ENCODE measurements at places on chromosomes 2 and 18. TPM values are rescaled to one million over a fixed set of nuclear protein-coding genes. Genes with fewer than 3 reads are reported as not detected.
A peak's percentile ranks its signal among the peaks of the same experiment; 100 is the strongest.

GKN1 gene
- not detected for polyA plus RNA-seq

GPR45 gene
- not detected for polyA plus RNA-seq

DNA sequence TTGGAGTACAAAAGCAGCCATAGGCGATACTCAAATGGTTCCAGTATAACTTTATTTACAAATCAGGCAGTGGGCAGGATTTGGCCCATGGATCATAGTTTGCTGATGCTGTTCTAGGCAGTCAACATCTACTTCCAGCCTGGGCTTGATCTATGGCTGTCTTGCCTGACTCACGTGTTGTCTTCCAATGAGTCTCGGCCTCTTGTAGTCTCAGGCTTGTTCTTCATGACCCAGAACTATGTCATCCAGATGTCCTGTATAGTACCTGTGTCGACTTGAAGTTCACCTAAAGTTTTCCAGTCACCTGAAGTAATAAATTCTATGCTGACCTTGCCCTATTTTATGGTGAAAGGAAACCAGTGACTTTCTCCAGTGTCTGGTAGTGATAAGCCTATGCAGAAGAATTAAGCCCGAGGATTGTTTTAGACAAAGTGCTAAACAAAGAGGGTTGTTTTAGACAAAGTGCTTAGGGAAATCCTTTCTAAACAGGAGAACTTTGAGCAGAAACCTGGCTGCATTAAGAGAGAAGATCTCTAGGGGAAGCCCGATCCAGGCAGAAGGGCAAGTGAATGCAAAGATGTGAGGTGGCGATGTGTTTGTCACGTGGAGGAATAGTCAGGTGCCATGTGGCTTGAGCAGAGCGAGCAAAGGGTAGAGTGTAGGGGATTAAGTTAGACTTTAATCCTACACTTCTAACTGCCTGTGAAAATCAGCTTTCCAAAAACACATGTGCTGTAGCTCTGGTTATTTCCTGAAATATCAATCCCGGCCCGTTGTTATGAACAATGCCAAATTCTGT, 8.5 kb upstream of the THNSL2 start:
- DNase-seq = no peak

HOXD12 gene
- not detected for polyA plus RNA-seq

ANKRD62 gene
- polyA plus RNA-seq = 0.12 TPM

GRCh38 chr2:210592726-210593125, 36.3 kb downstream of the CPS1 start:
- DNase-seq = no peak

- DNase-seq = no peak
Measured at GRCh38 chr2:191701696-191702095, 23.8 kb downstream of the NABP1 start.

DNA sequence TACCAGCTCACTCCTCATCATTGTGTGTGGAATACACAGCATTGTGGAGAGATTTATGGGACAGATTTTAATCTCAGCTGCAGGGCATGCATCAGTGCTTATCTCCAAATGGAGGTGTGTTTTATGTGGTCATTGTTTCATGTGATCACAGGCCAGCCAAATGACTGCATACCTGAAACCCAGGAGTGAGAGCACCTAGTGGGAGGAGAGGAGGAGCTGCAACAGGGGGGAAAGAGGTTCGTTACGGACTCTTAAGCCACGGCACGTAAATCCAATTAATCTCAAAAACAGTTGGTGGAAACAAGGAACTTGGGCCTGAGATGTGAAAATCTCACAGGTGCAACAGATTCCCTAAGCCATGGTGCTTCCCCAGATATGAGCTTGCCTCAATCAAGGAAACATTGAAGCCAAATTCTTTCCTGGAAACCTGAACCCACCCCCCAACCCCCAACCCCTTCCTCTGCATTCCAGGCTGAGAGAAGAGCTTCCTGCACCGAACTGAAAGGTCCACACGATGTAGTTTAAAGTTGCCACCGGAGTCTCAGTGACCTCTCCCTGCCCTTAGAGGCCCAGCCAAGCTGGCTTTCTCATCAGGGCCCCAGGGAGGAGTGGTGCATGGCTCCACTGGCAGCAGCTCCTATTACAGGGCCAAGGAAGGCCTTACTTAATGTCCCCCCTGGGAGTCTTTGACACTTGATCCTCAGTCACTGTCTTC, 167.4 kb downstream of the C1D start:
- peak; percentile 17 for DNase-seq

G6PC2 gene
- 0.08 TPM for polyA plus RNA-seq

- no peak for DNase-seq
Measured at GRCh38 chr2:47655563-47655880, 127.4 kb upstream of the MSH6 start.

- peak; percentile 36 for DNase-seq
Measured at GRCh38 chr18:35620765-35621164, 39.2 kb downstream of the GALNT1 start.

TSPYL6 gene
- polyA plus RNA-seq = not detected
